ENCODE measurements at places on chromosomes 2 and 18. TPM values are rescaled to one million over a fixed set of nuclear protein-coding genes. Genes with fewer than 3 reads are reported as not detected.
A peak's percentile ranks its signal among the peaks of the same experiment; 100 is the strongest.

- DNase-seq, result no peak
These were observed 53.6 kb downstream of the TANC1 start for GRCh38 chr2:159022019-159022418.

DNA sequence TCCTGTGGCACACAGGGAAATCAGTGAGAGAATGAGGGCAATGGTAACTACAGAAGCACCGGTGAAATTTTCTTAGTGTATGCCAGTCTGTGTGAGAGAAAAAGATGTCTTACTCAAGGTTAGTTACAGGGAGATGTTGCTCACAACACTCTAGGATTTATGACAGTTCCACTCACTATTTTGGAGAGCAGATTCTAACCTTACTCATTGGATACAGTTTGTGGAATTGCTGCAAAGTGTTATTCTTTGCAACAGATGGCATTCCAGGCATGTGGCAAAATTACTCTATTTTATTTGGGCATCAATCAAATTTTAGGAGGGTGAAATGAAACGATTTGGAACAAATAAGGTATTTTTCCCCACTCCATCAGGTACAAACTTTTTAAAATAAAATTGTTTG lies 449.1 kb downstream of the PIK3C3 start:
- no peak for DNase-seq

Gene TWSG1
- 9.9 TPM for total RNA-seq

DNA sequence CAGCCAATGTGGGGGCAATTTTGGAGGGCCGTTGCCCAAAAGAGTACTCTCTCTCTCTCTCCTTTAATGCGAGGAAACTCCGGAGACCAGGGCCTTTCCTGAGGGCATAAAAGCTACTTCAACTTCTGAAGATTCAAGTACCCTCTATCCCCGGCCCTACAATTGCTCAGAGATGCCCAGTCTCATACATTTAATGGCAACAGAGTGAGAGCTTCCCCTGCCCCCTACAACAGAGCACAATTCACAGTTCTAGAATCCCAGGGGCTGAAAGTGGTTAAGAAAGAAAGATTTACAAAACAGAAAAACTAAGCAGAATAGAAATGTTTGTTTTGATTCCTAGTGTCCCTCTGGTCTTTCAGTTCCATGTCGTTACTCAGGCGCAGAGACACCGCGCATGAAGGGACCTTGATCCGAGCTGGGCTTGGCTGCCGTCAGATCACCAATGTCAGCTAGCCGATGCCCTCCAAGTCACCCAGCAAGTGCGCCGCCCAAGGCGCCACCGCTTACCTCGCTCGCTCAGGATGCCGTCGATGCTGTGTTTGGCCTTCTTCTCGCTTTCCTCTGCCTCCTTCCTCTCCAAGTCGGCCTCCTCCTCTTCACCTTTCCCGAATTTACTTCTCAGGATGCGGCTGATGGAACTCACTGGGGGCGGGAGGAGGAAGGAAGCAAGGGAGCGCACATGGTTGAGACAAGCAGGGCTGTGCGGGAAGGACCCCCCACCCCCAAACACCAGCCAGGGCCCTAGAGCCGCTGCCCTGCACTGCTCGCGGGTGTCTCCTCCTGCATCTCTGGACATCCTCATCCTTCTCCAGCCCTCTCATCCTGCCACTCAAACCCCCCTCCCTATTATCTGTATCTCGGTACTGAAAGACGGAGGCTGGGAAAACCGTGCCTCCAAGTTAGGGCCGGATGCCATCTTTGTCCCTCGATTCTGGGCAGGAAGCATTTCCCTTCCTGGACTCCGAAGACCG lies 4.9 kb downstream of the PAX3 start:
- DNase-seq, result no peak

DNA sequence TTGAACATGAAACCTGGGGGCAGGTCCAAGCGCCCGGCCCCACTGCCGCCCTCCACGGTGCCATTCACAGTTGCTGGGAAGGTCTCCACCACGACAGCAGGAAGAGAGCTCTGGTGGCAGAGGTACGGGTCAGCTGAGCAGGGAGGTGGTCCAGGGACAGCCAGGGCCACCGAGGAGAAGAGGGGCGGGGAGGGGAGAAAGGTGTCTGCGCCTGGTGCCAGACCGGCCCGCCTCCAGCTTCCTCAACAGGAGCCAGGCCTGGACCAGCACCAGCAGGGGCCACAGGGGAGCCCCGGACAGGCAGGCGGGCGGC lies 56.2 kb downstream of the BIN1 start:
- no peak for DNase-seq

DNA sequence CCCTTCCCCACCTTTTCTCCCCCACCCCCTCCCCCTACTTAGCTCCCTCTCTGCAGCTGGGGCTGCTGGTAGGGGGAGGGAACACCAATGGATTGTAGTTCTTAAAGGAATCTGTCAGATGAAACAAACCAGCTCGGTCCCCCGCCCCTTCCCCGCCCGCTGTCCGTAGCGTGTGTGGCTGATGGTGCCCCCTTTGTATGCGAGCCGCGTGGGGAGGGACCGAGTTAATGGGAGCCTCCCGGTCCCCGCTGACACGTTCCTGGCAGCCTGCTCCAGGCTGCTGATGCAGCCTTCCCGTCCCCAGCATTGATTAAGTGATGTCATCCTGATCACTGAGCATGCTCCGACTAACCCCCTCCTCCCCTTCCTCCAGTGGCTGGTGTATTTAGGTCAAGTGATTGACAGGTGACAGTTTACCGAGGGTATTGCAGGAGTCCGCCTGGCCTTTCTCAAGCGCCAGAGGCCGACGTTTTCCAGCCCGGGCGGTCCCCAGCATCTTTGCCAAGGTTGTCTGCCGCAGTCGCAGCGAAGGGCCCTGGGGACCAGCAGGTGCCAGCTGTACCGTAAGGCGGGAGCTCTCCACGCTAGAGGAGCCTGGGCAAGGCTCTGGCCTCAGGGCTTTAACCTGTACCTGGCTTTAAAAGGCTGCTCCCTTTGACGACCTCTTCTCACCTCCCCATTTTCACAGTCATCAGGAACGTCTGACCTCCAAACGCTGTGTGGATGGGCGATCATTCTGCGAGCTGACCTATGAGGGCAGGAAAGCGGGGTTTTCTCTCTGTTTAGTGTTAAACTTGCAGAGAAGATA lies 1.8 kb downstream of the KIF5C start:
- DNase-seq, result peak; percentile 88

Data from activated CD4-positive, alpha-beta T cell treated with anti-CD3 and anti-CD28 coated beads, Interleukin-2, amount 10 ng/mL, durations not matched to agents 24 days and 14 days (primary cell).